Central memory CD8-positive, alpha-beta T cell (primary cell): ENCODE measurements at places on chromosomes 6 and 20.

DNA sequence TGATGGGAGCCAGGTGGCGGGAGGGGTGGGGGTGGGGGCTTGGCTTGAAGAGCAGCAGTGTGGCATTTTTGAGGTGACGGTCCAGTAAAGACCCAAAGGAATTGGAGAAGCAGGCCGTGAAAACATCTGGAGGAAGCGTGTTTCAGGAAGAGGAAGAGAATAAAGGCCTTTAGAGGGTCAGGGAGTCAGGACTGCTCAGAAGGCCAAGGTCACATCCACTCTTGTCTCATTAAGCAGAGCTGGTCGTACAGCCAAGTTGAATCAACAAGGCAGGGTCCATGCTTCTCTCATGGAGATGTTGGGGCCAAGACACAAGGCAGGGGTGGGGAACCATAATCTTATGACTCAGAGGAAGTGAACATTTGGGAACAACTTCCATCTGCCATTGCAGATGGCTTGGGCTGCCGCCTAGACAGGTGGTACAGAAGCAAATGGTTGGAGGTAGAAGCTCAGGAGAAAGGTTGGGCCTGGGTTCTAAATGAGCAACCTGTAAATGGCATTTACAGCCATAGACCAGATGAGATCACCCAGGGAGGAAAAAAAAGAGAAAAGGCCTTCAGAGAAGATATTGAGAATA, 179.6 kb downstream of the TTLL2 start:
- no peak for DNase-seq

DNA sequence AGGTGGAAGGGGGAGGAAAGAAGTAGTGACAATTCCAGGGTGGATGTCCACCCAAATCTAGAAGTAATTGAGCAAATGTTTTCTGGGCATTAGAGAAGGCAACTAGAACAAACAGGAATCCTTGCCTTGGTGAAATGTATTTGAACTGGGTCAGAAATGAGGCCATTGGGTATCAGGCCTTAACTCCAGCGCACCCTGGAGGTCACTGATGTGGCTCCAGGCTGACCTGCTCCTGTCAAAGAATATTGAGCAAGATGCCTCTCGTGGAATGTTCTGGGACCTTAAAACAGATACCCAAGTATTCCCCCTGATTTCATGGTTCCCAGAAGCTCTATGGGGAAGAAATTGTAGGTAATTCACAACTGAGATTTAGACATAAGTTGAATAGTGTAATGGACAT, 6.9 kb downstream of the HLA-DPB1 start:
- DNase-seq, result no peak

DNA sequence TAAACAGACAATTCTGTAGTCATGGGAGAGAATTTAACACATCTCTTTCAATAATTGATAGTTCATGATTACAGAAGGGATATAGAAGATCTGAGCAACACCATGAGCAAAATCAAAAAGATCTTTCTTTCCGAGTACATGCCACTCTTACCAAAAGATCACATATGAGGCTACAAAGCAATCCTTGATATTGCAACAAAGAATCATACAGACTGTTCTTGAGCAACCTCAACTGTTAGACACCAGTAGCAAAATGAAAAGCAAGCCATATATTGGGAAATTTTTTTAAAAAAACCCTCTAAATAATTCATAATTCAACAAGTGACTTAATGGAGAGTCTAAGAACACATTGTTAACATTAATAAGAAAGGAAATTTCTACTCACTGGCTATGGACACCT, 3.6 kb upstream of the CD83 start:
- no peak for DNase-seq

- DNase-seq, result no peak
Measured at GRCh38 chr20:57420571-57421252, 29.5 kb downstream of the RBM38 start.

DNA sequence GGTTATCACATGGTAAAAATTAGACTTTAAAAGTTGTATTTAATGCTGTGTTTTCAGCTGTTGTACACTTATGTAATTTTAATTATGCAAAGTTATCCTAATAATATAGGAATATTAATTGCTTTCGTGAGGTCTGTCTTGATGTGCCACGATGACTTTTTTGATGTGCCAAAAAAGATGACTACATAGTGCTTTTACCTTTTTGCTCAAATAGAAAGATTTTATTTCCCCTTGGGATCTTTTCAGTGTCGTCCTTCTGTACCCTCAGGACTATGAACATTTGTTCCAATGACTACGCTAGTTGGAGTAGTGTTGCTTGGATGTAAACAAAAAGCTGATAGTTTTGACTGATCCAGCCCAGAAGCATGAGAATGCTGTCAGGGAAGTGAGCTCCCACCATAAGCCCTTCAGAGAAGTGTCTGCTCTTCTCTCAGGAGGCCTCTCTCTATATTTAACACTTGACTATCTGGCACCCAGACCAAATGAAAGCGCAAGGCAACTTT, 1.2 kb upstream of the CD164 start:
- DNase-seq, result no peak

GRCh38 chr6:52065621-52066020, 21.8 kb downstream of the PKHD1 start:
- DNase-seq, result no peak

DNA sequence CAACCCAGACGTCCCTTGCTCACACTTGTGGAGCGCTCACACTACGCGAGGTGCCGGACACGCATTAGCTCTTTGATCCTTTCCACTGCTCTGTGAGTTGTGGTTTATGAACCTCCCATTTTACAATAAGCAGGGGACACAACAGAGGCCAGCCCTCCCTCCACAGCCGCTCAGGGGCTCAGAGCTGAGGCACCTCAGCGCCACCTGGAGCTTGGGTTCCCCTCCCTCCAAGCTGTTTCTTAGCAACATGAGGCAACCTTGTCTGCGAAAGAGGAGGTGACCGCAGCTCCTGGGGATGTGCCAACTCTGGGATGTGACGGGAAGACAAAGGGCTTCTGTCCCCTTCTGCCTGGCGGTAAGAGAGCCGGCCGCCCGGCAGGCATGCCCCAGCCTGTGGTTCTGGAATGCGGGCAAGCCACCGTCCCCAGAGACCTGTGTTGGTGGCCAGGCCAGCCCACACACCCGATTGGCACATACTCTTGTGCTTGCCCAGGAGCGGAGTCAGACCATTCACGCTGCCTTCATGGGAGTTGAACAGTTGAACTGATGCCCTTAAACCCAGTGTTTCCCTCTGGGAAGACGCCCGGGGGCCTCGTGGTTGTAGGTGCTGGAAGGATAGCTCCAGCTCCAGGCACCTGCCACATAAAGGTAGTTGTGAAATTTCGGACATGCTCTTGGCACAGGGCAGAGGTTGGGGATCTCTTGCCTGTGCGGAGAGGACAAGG, 44.5 kb downstream of the RBM38 start:
- DNase-seq, result no peak

GRCh38 chr6:44156494-44157151, 2.0 kb upstream of the CAPN11 start:
- DNase-seq, result no peak

DNA sequence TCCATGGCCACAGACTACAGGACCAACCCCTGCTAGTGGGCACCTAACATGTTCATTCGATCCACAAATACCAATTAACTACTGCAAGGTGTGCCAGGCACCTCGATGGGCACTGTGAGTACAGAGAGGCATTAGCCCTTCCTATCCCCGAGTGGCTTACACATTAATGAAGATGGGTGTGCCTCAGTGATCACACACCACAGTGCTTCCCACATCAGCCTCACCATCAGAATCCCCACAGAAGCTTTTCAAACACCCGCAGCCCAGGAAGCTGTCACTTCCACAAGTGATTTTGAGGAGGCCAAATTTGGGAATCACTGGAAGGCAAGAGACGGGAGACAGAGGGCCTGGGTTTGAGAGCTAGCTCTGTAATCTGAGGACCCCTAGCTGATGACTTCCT, 23.7 kb downstream of the EZR start:
- DNase-seq, result no peak

GRCh38 chr6:152973916-152974315, 8.9 kb downstream of the FBXO5 start:
- DNase-seq, result no peak

GRCh38 chr20:52103913-52104545, 87.5 kb downstream of the ZFP64 start:
- no peak for DNase-seq

GRCh38 chr6:18431581-18431980, 44.4 kb downstream of the RNF144B start:
- no peak for DNase-seq
